ENCODE measurements at places on chromosomes 13 and 19.
A peak's percentile ranks its signal among the peaks of the same experiment; 100 is the strongest.

GRCh38 chr13:47252627-47253026 lies 355.8 kb upstream of the HTR2A start:
- no peak for DNase-seq

- no peak for DNase-seq
These were observed 1.2 kb upstream of the CCDC124 start for GRCh38 chr19:17931532-17932191.

- DNase-seq: no peak
These were observed 147.1 kb upstream of the SOX1 start for GRCh38 chr13:111919849-111920248.

GRCh38 chr19:11797491-11797890 lies 832 bp upstream of the ZNF491 start:
- peak; percentile 43 for DNase-seq

DNA sequence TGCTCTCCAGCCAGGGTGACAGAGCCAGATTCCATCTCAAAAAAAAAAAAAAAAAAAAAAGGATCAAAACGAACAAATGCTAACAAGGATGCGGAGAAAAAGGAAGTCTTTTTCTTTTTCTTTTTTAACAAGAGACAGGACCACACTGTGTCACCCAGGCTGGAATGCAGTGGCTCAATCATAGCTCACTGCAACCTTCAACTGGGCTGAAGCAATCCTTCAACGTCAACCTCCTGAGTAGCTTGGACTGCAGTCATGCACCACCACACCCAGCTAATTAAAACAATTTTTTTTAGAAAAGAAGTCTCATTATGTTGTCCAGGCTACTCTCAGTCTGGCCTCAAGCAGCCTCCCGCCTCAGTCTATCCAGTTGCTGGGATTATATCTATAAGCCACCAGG lies 20.8 kb upstream of the OR7A17 start:
- DNase-seq: no peak

GRCh38 chr13:40333226-40333625 lies 333.2 kb downstream of the FOXO1 start:
- DNase-seq: no peak

DNA sequence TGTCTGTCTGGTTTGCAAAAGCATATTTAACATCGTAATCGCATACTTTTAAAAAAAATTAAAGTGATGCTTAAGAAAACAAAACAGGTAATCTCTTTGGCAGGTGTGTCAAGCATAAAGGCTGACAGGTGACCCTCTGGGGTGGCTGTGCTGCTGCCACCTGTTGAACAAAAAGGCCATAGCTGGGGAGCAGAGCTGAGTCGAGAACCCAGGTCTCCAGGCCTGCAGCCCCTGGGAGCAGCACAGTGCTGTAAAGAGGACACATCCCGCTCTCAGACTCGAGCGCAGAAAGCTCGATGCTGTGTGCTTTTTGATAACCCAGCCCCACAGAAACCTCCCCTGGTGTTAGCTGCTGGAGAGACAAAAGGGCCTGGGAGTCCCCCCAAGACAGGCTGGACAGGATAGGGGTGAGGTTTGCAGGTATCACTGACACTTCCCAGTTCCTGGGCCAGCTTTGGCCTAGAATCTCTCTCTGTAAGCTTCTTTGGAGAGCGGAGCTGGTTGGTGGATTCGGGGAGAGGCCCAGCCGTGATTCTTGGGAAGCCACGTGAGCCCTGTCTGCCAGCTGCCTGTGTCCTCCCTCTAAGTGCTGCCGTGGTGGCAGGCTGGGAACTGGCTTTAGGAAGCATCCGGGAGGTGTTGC lies 66.9 kb downstream of the C13orf42 start:
- DNase-seq: no peak

- DNase-seq: no peak
These were observed 1564.2 kb upstream of the MIR17HG start for GRCh38 chr13:89783221-89783755.

- no peak for DNase-seq
These were observed 593 bp downstream of the ATP8B3 start for GRCh38 chr19:1811472-1811894.

GRCh38 chr19:10915130-10916091 lies 13.0 kb downstream of the YIPF2 start:
- no peak for DNase-seq

DNA sequence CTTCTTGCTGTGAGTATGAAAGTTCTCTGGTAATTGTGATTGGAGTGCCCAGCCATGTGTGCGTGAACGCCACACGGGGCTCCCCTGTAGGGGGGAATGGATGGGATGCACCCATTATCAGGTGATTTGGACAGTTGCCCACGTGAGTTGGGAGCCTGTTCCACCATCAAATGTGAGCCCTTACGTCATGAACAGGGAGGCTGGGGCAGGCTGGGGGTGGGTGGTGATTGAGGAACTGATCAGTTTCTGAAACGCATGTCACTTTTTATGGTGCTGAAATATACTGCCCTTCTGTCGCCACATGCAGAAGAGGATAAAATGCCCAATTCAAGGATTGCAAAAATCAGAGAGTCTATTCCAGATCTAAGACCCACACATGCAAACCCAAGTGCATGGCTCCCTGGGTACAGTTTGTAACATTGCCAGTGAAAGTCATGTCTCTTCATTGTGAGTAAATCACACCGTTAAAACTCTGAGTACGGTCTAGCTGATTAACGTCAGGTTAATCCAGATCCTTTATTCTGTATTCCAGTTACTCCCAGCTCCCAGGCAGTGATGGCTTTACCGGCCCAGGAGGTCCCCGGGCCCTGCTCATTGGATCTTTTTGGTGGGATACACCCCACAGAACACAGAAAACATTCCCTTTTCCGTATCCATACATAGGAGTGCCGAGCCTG lies 90.2 kb downstream of the RAB20 start:
- no peak for DNase-seq

- peak; percentile 13 for DNase-seq
These were observed 5.6 kb downstream of the INAFM1 start for GRCh38 chr19:47280183-47280797.

- no peak for DNase-seq
These were observed 34.4 kb downstream of the VSTM1 start for GRCh38 chr19:54029301-54029700.

- no peak for DNase-seq
These were observed 113.9 kb downstream of the SLC7A1 start for GRCh38 chr13:29481603-29482002.

DNA sequence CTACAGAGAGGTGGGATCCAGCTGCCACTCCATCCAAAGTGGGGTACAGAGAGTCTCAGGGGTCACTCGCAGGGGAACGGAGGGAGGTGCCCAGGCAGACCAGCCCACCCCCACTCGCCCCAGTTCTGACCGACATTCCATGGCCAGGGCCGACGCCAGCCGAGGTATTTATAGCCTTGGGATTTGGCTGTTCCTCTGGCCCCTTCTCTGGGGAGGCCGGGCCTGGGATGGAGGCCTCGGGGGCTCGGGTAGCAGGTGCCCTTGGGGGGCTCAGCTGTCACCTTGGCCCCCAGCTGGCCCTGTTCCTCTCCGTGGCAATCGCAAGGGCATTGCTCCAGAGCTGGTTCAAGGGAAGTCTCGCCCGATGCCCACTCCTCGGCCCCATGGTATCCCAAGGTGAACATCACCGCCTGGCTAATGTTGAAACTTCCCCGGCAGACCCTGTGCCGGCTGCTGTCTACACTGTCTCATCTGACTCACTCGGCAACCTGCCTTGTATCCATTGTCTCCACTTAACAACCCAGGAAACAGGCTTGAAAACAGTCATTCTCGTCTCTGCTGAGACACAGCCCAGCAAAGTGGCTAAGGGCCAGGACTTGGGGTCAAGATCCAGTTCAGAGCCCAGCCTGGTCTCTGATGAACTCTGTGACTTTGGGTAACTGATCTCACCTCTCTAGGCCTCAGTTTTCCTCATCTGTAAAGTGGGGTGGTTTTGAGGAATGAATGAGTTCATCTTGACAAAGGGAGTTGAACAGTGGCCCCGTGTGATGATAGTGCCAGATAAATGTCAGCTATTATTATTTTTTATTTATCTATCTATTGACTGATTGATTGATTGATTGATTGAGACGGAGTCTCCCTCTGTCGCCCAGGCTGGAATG lies 9.7 kb downstream of the PRKACA start:
- DNase-seq: no peak

DNA sequence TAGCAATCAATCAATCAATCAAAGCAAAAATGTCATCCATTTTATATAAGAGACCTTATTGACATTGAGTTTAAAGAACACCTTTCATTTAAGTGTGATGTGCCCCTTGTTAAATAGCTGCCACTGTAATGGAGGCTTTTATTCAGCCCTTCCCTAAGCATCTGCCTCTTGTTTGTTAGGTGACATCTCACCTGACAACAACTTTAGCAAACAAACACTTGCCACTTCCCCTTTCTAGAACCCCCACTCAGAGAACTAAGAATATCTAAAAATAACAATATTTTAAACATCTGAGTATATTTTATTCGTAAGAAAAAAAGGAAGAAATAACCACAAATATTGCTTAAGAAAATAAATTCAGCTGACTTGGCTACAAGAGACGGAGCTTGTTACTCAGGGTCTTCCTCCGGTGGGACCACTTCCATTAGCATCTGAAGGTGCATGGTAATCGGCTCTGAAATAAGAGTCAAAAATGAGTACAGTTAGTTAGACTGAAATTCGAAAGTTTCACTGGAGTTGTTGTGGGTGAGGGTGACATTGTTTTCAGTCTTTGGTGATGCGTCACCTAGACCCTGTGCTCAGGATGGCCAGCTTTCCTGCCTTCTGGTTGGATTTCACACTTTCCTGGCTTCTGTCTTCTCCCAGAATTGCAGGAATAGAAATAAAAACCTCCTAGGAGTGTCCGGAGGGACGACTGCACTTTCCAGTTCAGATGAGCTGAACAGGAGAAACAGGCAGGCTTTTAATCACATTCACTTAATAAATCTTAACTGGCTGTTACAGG lies 39.1 kb downstream of the SLC7A9 start:
- no peak for DNase-seq

DNA sequence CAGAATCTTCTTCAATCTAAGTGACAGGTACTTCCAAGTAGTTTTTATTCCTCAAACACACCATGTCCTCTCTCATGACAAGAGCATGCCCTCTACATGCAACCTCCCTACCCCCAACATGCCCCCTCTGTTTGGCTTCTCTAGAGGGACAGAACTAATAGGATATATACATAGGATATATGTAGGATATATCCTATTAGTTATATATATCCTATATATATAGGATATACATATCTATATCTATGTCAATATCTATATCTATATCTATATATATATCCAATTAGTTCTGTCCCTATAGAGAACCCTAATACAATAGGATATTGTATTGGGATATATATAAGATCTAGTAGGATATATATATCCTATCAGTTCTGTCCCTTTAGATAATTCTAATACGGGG lies 701.9 kb upstream of the MIR17HG start:
- no peak for DNase-seq

DNA sequence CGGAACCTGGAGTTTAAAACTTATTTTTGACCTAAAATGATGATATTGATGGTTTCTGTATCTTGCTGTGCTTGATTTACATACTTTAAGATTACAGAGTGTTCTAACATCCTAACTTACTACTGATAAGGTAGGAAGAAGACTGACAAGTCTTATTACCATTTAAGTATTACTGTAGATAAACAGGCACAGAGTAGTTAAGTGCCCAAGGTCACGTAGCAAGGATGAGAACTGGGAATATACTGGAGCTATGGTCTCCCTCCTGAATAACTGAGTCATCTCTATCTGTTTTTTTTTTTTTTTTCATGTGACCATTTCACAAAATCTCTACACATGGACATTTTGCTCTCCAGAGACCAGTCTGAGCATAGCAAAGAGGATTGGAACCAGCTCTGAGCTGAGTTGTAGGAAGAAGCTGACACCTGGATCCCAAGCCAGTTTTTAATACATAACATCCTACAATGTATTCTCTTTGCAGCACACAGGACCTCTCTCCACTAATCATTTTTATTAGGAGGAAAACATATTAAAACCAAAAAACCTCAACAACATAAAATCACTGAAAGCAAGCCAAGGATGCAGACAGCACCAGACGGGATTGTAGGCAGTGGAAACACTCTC lies 173.5 kb downstream of the DNAJC15 start:
- no peak for DNase-seq

DNA sequence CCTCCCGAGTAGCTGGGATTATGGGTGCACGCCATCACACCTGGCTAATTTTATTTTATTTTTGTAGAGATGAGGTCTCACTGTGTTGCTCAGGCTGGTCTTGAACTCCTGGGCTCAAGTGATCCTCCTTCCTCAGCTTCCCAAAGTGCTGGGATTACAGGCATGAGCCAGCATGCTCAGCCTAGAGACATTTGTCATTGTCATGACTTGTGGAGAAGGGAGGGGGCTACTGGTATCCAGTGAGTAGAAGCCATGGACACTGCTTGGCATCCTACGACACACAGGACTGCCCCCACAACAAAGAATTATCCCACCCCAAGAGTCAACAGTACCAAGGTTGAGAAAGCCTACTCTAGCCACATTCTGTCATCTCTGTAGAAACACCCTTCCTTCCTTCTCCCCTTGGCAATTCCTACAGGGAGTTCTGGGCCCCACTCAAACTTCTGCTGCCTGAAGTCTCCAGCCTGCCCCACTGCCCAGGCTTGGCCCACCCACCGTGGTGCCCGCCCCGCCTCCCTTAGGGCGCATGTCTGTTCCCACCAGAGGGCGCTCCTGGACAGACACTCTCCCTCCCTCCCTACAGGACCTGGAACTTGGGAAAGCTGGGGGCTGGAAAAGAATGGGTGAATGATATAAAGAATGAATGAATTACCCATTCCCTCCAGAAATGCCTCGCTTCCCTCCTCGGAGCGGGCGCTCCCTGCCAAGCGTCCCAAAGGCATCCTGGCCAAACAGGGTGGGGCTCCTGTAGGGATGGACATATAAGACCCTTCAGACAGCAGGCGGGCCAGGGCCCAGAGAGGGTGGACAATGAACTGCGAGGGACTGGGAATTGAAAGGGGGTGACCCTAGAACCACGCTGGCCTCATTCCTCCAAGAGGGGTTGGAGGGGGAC lies 5.5 kb upstream of the EMP3 start:
- DNase-seq: peak; percentile 64

- DNase-seq: no peak
These were observed 10.7 kb upstream of the KPTN start for GRCh38 chr19:47494729-47495128.

- no peak for DNase-seq
These were observed 19.9 kb downstream of the ELAVL1 start for GRCh38 chr19:7985481-7985911.

DNA sequence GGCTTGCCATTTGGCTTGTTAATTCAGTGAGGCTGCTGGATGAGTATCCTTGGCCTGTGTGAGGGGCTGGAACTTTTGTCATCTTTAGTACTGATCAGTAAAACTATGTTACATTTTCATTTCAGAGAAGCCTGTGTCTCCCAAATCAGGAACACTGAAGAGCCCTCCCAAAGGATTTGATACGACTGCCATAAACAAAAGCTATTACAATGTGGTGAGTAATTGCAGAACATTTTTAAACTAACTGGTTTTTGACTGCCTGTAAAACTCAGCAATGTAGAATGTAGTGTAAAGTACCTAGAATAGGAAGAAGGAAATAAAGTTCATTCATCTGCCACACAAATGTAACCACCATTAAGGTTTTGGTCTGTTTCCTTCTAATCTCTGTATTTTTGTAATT lies 87.4 kb upstream of the TEX29 start:
- no peak for DNase-seq

- no peak for DNase-seq
These were observed 13.8 kb upstream of the KLF5 start for GRCh38 chr13:73045031-73045430.

Data from activated CD8-positive, alpha-beta memory T cell treated with anti-CD3 and anti-CD28 coated beads for 48 hours (primary cell).